ENCODE measurements at places on chromosomes 3 and 15.

- no peak for DNase-seq
Observed at GRCh38 chr3:174937478-174937877, 78.3 kb downstream of the NAALADL2 start.

GRCh38 chr15:71133747-71134472 is 18.6 kb downstream of the THSD4 start:
- DNase-seq, result no peak

DNA sequence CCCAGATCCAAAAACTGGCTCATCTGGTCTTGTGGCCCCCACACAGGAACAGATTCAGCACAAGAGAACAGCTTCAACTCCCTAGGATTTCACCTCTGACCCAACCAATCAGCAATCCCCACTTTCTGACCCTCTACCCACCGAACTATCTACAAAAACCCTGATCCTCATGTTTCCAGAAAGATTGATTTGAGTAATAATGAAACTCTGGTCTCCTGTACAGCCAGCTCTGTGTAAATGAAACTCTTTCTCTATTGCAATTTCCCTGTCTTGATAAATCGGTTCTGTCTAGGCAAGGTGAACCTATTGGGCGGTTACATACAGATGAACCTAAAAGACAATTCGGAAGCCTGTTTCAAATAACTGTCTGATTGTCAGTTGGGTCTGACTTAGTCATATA is 847.6 kb upstream of the ALCAM start:
- no peak for DNase-seq

DNA sequence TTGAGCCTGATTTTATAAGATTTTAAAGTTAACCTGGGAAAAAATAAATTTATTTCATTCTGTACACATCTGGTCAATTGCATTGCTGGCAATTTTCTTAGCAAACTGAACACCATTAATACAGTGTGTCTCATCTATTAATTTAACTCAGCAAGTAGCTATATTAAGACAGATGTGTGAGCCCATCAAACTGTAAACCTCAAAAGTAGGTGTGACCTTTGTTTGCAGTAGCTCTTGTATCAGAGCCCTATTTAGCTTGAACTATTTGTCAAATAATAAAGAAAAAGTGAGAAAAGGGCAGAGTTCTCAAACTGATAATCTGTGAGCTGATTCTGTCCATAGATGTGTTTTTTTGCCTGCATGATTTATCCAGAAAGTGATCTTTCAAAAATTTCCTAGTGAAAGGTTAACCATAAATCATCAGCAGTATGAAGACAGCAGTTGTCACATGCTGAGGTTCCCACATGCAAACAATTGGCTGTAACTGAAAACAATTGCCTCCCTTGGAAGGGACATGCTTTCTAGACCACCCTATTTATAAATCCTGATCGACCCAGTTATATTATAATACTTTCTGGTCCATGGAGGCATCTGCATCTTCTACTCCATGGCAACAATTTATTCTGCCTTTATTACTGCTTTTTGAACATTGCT is 646.5 kb downstream of the NSUN3 start:
- no peak for DNase-seq

- DNase-seq, result no peak
Observed at GRCh38 chr3:120742849-120743365, 363 bp downstream of the GTF2E1 start.

GRCh38 chr15:95329362-95329761 is 1001.1 kb upstream of the NR2F2 start:
- DNase-seq, result no peak

DNA sequence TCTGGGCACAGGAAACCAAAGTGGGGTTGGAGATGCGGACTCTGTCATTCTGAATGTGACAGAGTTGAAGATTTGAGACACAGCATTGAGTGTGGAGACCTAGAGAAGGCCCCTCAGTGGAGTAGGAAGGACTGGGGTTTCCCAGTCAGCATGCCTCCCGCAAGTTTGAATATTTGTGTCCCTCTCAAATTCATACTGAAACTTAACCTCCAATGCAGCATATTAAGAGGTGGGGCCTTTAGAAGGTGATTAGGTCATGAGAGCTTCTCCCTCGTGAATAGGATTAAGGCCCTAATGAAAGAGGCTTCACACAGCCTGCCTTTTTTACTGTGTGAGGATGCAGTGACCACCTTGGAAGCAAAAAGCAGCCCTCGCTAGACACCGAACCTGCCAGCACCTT is 8.0 kb downstream of the HDDC3 start:
- no peak for DNase-seq

DNA sequence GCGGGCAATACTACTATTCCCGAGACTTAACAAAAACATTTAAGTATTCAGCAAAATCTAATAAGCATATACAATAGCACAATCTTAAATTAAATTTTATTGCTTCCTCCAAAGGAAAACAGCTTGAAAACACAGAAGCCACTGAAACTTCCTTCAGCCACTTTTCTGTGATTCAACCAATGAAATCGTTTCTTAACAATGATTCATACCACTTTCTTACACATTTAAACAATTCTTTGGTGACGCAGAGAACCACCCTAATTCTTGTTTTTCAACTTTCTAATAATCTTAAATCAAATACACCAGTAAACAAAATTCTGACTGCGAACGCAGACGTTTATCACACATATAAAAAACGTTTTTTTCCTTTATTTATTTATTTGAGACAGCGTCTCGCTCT is 4.1 kb downstream of the TJP1 start:
- no peak for DNase-seq

DNA sequence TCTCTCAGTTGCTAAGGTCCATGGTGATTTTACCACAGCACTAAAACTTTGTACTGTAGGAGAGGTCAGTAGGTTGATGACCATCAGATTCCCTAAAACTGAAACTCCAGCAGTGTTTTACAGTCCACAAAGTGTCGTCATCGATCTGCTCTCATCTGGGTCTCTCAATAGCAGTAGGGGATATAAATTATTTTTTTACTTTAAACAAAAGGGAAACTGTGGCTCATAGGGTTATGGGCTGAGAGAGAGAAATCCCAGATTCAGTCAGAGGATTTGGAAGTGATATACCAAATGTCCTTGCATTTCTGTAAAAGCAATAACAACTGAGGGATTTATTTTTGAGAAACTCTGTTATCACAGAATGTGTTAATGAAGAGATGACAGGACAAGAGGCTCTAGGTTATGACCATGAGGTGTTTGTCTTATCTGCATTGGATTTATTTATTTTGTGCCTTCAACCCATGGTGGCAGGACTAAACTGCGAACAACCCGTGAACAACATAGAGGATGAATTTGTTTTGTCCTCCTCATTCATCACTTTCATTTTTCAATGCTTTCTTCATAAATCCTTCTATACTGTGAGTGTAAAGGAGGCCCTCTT is 869.7 kb downstream of the OTOL1 start:
- no peak for DNase-seq

- no peak for DNase-seq
Observed at GRCh38 chr15:77584201-77584600, 48.5 kb downstream of the LINGO1 start.

DNA sequence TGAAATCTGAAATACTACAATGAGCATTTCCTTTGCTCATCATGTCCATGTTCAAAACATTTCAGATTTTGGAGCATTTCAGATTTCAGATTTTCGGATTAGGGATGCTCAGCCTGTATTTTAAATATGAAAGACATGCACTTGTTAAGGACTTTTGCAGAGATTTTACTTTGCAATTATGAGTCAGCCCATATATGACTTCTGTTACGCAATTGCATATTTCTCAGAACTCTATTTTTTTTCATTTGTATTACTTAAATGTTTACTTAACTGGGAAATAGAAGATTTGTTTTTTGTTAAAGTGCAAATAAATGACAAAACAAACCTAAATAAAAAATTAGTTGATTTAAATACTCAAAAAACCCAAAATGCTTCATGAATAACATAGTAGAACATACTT is 376.2 kb downstream of the ZBTB20 start:
- no peak for DNase-seq

- no peak for DNase-seq
Observed at GRCh38 chr3:152556731-152557254, 278.1 kb upstream of the P2RY1 start.

DNA sequence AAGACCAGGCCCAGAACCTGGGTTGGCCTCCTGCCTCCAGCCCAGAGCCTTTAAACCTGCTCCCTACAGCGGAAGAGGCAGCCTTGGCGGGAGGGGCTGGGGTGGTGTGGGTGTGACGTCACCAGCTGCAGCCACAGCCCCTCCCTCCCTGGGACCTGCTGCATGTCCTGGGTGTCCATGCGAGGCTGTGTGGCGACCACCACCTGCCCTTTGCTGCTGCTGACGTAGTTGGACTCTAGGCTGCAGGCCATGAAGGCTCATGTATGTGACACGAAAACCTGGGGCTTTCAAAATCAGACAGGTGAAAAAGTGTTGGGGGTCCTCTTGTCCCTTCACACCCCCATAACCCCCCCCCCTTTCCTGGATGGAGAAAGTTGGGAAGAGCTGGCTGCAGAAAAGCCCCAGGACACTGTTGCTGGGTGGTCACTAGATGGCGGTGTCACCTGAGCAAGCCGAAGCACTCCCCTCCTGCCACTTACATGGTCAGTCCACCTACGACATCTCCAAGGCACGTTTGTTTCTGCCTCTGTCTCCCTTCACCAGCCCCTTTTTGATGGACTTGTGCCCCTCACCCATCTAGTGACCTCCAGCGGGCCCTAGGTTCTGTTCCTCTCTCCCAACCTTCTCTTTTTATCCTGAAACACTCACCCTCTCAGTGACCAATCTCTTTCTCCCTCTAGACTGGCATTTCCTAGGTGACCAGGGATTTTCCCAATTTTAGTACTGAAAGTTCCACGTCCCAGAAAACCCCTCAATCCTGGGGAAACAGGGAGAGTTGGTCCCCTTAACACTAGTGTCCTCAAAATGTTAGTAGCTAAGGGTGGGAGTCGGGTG is 35.2 kb downstream of the SLC6A20 start:
- no peak for DNase-seq

DNA sequence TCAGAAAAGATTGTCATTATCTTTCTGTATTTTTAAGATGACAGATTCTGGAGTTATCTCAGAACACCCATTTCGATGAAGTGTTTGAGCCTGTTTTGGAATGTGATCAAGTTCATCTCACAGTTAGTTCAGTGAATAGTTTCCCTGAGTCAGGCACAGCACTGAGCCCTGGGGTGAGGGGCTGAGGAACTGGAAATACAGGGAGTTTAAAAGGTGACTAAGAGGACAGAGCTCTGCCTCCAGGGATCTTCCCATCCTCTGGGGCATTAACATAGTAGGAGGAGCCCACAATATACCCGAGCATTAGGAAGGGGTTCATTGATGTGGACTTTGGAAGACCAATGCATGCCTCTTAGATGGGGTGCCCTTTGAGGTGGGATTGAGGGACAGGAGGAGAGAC is 355.1 kb downstream of the CLSTN2 start:
- DNase-seq, result no peak

GRCh38 chr3:42730294-42730693 is 27.7 kb upstream of the HHATL start:
- no peak for DNase-seq

GRCh38 chr3:133831966-133832801 is 26.6 kb downstream of the SRPRB start:
- no peak for DNase-seq

GRCh38 chr3:171184372-171184771 is 157.9 kb upstream of the SLC2A2 start:
- DNase-seq, result no peak

GRCh38 chr3:151383956-151384355 is 597 bp downstream of the P2RY12 start:
- no peak for DNase-seq

GRCh38 chr3:33919312-33920120 is 121.1 kb downstream of the PDCD6IP start:
- no peak for DNase-seq

DNA sequence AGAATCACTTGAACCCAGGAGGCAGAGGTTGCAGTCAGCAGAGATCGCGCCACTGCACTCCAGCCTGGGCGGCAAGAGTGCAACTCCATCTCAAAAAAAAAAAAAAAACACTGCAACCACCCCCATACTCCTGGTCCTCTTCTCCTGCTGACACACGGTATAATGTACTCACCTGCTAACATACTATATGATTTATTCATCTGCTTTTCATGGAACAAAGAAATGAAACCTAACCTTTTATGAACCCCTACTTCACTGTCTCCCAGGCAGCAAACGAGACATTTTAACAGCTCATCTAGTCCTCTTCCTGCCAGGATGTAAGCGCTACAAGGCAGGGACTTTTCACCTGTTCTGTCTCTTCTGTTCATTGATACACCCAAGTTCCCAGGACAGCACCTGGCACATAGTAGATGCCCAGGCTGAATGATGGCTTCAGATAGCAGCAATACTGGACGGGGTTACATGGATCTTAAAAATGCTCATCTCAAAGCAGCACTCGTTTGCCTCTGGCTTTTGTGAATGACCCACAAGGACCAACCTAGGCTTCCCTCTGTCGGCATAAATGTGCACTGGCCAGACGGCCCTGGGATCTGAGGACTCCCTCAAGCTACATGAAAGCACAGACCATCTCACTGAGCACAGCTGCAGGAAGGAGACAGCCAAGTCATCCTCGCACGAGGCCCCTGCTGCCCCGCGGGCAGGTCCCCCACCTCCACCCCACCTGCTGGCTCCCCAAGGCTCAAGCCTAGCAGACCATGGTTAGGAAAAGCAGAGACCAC is 20.3 kb downstream of the XXYLT1 start:
- DNase-seq, result no peak

GRCh38 chr3:113084777-113085176 is 94.0 kb downstream of the GTPBP8 start:
- DNase-seq, result no peak

DNA sequence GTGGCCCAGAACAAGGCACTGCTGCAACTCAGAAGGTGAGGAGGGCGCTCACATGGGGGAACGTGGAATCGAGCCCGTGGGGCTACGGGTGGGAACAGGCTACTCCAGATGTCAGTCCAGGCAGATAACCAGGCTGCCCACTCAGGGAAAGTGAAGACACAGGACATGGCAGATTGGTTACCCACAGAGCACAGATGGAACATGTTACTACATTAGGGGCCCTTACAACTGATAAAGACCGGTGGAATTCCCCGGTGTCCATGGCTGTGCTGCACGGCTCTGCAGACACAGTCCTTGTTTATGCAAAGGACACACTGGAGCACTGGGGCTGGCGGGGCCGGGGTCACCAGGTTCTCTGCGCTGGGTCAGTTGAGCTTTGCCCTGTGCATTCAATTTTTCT is 36.9 kb downstream of the PCSK6 start:
- no peak for DNase-seq

DNA sequence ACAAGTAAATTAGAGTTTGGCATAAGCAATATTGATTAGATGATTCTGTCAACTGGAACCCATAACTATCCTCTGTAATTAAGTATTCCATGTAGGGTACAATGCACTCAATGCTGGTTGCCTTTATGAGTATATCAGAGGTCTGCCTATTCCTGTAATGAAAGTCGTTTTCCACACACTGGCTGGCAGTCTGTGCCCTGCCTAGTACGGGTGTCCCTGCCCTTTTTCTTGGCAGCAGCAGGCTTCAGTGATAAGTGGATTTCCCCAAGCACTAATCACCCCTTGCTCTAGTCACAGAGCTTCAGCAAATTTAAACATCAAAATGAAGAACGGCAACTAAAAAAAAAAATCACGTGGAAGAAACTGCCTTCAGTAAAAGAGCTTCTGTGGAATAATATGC is 294.8 kb upstream of the STT3B start:
- no peak for DNase-seq
